Stomach (tissue), 19 donors: ENCODE measurements at places on chromosomes 11 and 22. TPM values are rescaled to one million over a fixed set of nuclear protein-coding genes. Genes with fewer than 3 reads are reported as not detected.

- DNase-seq = no peak
These were observed 132.3 kb downstream of the DYNC2H1 start for GRCh38 chr11:103241574-103241973.

Gene ARHGAP8
- total RNA-seq = 63.4 TPM

DNA sequence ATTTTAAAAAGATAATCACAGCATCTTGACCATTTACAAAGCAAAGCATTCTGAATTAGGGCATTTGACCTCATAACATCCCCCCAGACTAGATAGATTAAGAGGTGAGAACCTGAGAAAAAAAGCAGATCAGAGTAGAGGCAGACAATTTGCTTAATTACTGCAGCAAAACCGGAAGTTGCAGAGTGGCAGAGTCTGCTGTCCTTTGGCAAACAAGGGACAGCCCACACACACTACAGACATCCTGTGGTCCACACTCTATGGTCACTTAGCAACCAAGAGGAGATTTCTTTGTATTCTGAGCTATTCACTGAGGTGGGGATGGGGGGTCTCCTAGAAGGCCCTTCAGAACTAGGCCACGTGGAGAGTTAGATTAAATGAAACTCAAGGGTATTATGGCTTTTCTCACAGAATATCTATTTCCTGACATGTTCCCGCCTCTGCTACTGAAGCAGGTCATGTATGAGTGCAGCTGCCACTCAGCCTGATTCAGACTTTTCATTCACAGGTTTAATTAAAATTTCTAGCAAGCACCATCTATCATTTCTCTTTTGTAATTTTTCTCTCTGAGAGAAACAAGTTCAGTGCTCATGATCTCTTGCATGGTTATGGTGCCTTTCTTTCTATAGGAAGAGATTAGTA lies 48.5 kb downstream of the SVIP start:
- DNase-seq = peak; percentile 27

- DNase-seq = peak; percentile 97
These were observed at the start of gene MCM5 for GRCh38 chr22:35399678-35400500. Gene MCM5 (plus strand): TSS chr22:35400140. CDS start chr22:35400439, 299 bp downstream.

GRCh38 chr11:69352715-69353319 lies 58.9 kb downstream of the MYEOV start:
- DNase-seq = peak; percentile 23

Gene LPXN
- total RNA-seq = 18.7 TPM

Gene ST13
- 165 TPM for total RNA-seq

- no peak for DNase-seq
These were observed 865 bp upstream of the AMOTL1 start for GRCh38 chr11:94767291-94767690.

GRCh38 chr11:125772834-125773505 lies 5.7 kb downstream of the PATE2 start:
- no peak for DNase-seq

Gene ACRV1
- not detected for total RNA-seq

- no peak for DNase-seq
These were observed 3.7 kb downstream of the ALX4 start for GRCh38 chr11:44306052-44306917.

DNA sequence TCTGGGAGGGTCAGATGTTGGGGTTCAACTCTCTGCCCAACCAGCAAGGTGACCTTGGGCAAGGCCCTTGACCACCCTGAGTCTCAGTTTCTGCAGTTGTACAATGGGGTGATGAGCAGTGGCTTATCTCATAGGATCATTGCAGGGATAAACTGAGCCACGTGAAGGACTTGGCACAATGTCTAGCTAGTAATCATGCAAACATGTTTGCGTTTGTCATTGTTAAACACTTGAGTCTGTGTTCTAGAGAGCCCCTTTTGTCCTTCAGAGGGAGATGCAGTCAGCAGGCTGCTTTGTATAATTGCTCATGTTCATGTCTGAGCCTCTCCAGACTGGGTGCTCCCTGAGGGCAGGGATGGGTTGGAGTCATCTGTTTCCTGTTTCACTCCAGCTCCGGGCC lies 15.8 kb downstream of the CD82 start:
- no peak for DNase-seq

DNA sequence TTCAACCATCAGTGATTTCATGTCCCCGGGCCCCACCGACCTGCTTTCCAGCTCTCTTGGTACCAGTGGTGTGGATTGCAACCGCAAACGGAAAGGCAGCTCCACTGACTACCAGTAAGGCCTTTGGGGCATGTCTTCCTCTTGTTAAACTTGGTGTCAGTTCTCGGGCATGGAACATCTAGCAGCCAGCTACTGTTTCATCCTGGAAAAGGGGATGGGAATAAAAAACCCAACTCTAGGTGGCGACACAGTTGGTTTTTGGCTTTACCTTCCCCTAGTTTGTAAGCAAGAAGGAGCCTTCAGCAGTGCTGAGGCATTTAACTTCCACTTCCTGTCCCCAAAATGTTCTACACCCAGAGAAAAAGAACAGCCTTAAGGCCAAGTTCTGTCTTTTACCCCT lies 76.7 kb downstream of the BMAL1 start:
- DNase-seq = no peak

GRCh38 chr22:37920126-37920525 lies 14.0 kb downstream of the MICALL1 start:
- DNase-seq = no peak

Gene E2F8
- 9.9 TPM for total RNA-seq

DNA sequence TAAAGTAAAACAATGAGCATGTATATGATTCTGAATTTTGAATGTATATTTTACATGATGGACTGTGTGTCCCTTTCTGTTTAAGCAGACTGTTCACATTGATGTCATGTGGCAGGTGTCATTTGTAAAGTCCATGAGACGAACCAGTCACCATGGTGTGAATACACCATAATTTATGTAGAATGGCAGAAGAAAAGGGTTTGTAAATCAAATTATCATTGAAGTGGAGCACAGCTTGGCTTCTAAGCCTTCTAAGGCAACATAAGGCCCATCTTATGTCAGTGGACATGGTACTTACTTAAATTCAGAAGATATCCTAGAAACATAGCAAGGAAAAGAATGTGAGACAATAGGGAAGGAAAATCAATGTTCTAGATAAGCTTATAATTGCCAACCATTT lies 4.4 kb downstream of the MAP6 start:
- DNase-seq = no peak

Gene SMC1B
- total RNA-seq = not detected

GRCh38 chr11:2463766-2464277 lies 19.0 kb downstream of the KCNQ1 start:
- peak; percentile 70 for DNase-seq
